EH (cell line): ENCODE measurements at places on chromosomes 2 and 18.
A peak's percentile ranks its signal among the peaks of the same experiment; 100 is the strongest.

- DNase-seq, result no peak
These were observed 27.4 kb upstream of the IL1RL1 start for GRCh38 chr2:102283996-102284395.

DNA sequence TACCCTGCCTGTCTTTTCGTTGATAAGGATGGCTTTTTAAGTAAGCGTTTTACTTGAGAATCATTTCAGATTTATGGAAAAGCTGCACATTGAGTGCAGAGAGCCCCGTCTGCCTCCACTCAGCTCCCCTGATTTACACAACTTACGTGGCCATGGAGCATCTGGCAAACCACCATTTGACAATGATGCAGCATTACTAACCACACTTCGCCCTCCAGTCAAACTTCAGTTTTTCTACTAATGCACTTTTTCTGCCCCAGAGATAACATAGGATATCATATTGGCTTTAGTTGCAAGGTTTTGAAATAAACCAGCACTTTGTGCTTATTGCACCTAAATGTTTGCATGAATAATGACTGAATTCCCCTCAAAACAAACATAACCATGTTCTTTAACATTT, 165.1 kb upstream of the TPO start:
- DNase-seq, result no peak

GRCh38 chr18:48982266-48982665, 31.5 kb upstream of the SMAD7 start:
- no peak for DNase-seq

DNA sequence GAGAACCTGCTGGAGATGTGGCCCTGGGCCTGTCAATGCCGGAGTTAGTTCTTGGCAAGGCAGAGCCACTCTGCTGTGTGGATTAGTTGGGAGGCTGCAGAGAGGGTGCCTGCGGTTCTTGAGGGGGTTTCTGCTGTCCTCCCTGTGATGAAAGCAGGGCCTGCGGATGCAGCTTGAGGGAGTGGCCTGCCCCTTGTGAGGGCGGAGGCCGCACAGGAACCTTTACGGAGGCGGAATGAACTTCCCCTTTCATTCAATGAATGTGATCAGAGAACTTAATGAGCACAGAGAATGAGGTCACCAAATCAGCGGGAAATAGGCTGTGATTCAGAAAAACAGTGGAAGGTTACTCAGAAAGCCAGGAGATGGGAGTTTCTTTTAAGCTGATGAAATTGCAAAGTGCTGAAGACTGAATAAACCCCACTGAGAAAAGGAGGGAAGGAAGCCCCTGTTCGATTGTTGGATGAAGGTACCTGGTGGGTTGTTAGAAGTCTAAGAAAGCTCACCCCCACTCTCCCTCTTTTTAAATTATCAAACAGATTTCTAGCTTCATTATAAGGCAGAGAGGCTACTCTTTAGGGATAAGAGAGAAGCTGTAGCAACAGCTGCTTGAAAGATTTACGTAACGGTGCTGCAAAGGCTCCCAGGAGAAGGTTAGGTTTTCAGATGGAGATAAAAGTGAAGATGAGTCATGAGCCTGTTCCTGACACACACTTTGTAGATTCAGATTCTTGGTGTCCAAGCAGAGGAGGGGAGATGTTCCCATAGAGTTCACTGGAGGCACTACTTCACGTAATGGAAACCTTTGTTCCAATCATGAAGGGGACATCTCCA, 47.4 kb downstream of the VWA3B start:
- DNase-seq, result no peak

GRCh38 chr18:76996429-76996828, 136.2 kb downstream of the MBP start:
- no peak for DNase-seq

DNA sequence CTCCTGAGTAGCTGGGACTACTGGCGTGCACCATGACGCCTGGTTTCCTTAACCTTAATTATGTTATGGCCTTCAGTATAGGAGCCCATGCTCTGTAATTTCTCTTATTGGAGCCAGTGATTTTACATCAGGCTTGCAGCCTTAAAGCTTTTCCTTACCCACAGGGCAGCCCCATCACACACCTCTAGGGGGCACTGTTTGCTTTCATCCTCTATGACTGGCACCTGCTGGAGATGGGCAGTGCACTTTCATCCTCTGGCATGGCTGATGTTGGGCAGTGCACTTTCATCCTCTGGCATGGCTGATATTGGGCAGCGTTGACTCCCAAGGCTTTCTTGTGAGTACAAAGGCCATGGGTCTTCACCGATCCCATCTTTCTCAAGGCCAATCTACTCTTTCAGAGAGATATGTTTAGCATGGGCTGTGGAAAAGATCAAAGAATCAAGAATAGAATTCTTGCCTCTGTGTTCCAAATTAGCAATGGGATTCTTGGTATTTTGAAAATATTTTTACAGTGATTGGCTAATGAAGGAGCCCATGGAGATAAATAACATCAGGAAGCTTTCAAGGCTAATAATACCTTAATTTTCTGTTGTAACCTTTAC, 80.7 kb upstream of the MEX3C start:
- peak; percentile 1 for DNase-seq

GRCh38 chr18:24414349-24415003, 12.0 kb upstream of the IMPACT start:
- DNase-seq, result no peak

- peak; percentile 3 for DNase-seq
These were observed at the start of gene FAM110C for GRCh38 chr2:46471-47345. FAM110C (minus strand) TSS chr2:46505; CDS start chr2:46385, 120 bp downstream.

DNA sequence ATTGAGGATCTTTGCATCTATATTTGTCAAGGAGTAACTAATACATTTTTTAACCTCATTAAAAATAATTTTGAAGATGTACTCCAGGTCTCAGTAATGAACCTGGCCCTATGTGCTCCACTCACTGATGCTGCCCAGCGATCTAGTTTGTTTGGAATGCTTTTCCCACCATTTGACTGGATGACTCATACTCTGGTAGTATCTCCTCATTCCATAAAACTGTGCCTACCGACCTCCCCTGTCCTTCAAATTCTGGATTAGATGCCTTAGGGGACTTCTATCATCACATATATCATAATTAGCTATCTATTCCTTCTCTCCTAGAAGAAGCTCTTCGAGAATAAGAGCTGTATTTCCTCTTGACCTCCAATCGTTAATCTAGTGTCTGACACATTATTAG, 83.8 kb downstream of the FAM117B start:
- peak; percentile 76 for DNase-seq

DNA sequence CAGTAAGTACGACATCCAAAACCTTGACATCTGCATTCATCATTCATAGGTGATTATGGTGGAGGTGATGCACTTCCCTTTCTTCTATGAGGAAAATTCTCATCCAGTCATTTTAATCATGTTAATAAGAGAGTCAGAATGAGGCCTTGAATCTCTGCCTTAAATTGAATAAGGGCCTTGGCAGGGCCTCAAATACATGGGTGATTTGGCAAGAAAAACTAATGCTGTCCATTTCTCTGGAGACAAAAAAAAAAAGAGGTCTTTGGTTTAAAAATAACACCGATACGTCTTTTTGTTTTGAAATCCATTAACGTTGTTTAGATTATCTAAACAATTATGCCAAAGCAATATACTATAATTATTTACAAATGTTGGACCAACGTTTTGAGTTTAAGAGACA, 8.1 kb downstream of the COLEC12 start:
- DNase-seq, result no peak

DNA sequence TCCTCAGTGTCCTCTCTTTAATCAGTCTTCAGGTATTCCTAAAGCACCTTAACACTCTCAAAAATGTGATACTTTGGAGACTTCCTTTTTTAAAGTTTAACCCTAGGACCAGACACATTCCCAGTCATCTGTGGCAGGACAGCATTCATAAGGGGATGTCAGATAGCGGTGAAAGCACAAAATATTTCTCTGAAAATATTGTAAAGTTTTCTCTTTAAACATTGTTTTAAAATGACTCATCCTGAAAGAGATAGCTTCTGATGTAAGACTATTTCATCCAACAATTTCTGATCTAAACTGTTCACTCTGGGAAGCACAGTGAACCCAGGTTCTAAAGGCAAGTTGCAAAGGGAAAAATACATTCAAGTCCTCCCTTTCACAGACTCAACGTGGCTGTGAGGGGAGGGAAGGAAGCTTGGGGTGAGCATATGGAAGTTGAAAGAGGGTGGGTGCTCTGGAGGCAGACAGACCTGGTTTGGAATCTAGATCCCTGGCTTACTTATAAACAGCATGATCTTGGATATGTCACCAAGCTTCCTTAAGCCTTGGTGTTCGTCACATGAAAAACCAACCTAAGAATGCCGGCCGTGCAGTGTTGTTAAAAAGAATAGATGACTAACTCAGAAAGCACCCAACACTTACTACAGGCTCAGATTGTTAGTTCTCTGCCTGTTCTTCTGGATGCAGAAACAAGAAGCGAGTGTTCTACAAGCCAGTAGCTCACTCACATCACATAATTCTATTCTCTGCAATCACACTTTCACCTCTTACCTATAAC, 12.1 kb downstream of the GALNT14 start:
- peak; percentile 34 for DNase-seq

DNA sequence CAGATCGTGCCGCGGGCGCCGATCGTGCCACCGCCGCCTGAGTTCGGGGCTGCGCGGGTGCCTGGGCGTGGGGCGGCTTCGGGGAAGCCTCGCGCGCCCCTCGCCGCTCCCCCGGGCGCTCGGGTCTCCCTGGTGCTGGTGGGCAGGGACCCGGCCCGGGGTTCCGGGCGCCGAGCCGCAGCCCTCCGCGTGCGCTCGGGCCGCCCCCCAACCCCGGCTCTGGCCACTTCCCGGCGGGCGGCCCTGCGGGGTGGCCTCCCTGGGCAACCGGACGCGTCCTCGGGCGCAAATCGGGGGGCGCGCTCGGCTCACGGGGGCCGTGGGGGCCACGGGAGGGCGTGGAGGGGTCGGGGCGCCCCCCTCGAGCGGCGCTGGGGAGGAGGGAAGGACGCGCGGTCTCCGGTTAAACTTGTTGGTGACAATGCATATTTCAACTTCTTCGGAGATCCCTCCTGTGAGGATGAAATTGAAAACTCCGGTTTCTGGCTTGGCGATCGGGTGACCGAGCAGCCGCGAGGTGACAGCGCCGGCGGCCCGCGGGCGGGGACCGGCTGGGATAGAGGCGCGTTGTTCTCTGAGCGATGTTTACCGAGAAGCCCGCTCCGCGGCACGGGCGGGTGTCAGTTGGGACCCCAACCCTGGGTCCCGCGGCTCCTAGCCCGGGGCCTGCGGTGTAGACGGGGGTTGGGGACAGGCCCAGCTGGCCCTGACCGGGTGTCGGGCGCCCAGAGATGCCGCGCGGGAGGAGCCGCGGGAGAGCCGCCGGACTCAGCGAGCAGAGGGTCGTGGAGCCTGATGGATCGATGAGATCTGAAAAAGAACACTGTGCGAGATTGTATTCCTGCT, 676 bp downstream of the SH3BP4 start:
- DNase-seq, result peak; percentile 46

DNA sequence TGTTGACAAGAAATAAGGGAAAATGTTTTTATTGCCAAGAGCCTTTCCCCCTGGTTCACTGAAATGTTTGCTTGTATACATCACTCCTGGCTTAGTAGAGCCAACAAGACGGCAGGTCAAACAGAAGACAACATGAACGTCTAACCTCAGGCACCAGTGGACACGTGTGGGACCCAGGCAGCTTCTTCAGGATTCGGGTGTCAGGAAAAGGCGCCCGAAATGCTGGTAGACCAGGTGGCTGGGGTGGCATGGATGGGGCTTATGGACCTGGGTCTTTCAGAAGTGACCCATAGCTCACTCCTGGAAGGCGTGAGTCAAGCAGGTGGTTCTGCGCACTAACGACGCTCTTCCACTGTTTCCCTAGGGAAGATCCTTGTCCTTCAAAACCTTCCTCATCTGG, 23.3 kb upstream of the NFATC1 start:
- no peak for DNase-seq

GRCh38 chr18:23504720-23505119, 1.4 kb downstream of the RMC1 start:
- DNase-seq, result no peak

- no peak for DNase-seq
These were observed 9.1 kb upstream of the TMEM37 start for GRCh38 chr2:119422360-119423107.

- no peak for DNase-seq
These were observed 20.1 kb upstream of the FANCL start for GRCh38 chr2:58261209-58261608.

- DNase-seq, result no peak
These were observed 47.3 kb upstream of the PUM2 start for GRCh38 chr2:20397811-20398447.

GRCh38 chr18:9513971-9514512, 38.7 kb downstream of the RALBP1 start:
- DNase-seq, result peak; percentile 82

DNA sequence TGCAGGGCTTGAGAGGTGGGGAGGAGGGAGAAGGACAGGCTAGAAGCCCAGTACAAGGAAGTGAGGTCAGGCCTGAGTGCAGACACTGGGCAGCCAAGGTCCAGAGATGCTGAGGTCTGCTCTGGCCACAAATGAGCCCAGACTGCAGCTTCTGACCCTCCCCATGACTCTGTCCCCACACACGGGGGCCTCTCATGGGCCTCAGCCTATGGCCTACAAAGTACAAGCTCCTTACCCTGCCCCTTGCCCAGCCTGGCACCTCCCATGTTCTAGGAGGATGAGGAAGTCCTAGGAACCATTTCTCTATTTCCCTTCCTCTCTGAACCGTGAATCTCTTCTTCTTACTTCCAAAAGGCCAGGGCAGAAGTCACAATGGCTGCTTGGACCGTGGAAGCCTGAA, 193.8 kb downstream of the ANKRD30B start:
- DNase-seq, result no peak

GRCh38 chr2:223475901-223476300, 126.3 kb downstream of the SCG2 start:
- no peak for DNase-seq

- no peak for DNase-seq
These were observed 123.9 kb upstream of the CCDC150 start for GRCh38 chr2:196515608-196516007.

- DNase-seq, result no peak
These were observed 16.1 kb downstream of the TPGS2 start for GRCh38 chr18:36812678-36813077.

DNA sequence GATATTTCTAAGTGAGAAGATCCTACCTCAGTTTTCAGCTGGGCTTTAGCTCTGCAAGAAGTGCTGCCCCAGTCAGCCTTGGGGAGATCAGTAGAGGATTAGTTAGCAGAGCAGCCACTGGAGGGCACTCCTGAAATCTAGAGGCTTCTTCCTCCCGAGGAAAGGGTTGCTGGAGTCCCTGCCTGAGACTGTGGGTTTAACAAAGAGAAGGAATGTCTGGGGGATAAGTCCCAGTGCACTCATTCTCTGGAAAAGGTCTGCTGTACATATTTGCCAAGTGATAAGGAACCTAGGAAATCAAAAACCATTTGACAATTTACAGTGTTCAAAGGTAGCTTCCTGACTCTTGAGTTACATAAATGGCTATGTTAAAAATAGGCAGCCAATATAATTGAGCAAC, 207.2 kb downstream of the SLC8A1 start:
- DNase-seq, result peak; percentile 85
